ENCODE measurements at places on chromosomes 1 and 21.

GRCh38 chr1:152756872-152757271, 953 bp upstream of the KPRP start:
- no peak for DNase-seq

- no peak for DNase-seq
These were observed 30.1 kb downstream of the RHOU start for GRCh38 chr1:228765168-228765946.

DNA sequence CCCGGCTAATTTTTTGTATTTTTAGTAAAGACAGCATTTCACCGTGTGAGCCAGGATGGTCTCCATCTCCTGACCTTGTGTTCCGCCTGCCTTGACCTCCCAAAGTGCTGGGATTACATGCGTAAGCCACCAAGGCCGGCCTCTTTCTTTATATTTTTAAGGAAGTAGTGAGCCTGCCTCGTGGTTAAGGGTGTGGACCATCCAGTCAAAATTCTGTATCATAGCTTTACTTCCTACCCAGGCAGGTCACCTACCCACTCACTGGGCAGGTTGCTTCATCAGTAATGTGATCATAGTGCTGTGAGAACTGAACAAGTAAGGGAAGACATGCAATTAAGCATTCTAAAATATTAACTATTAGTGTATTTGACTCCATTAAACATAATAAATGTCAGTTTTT, 8.1 kb upstream of the ACOT7 start:
- DNase-seq = no peak

GRCh38 chr1:2556277-2556677, at the start of gene TNFRSF14:
TSS of gene TNFRSF14 (plus strand) at chr1:2556371. CDS start at chr1:2556665, 294 bp downstream.
- peak; percentile 71 for DNase-seq

GRCh38 chr1:202952818-202953217, 5.3 kb downstream of the ADIPOR1 start:
- no peak for DNase-seq

GRCh38 chr1:51518586-51519047, 449 bp downstream of the EPS15 start:
- DNase-seq = no peak

DNA sequence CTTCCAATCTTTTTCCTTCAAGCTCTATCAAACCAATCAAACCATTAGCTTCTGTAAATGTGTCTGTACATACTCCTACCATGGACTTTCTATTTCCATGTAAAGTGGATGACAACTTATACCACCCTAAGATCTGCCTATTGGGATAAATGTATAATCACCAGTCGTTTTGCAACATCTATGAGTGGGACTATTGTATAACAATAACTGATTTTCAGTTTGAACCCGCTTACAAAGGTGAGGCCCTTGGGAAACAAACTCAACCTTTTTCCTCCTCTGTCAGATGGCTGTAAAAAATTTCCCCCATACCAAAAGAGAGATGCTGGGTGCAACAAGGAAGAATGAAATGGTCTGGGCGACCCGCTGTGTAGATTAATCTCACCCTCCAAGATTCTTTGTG, 399.1 kb upstream of the ADAMTS5 start:
- DNase-seq = no peak

DNA sequence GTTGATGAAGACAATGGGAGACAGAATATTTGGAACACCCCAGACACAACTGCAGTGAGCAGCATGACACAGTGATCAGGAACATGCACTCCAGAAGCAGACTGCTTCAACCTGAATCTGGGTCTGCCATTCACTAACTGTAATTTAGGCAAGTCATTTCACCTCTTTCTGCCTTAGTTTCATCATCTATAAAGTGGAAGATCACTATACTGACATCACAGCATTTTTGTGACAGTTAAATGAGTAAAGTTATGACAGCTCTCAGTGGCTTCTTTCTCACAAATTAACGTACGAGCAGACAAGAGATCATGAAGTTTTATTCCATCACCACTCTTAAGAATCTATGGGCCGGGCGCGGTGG, 14.3 kb downstream of the LRRC41 start:
- DNase-seq = no peak

DNA sequence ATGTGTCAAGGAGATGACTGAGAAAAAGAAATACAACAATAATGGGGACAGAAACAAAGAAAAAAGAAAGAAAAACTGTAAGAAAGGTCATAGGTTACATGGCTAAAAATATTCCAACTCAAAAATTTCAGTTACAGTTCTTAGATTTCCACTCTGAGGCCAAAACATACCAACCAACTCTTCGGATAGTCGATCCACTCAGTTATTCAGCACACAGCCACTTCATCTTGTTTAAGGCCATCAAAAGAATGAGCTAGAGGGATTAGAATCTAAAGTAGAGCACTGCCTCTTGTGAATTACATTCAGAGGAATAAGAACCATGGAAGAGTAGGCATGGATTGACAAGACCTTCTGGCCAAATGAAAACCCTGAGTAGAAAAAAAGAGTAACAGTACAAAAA, 277.0 kb downstream of the MRPL39 start:
- no peak for DNase-seq

DNA sequence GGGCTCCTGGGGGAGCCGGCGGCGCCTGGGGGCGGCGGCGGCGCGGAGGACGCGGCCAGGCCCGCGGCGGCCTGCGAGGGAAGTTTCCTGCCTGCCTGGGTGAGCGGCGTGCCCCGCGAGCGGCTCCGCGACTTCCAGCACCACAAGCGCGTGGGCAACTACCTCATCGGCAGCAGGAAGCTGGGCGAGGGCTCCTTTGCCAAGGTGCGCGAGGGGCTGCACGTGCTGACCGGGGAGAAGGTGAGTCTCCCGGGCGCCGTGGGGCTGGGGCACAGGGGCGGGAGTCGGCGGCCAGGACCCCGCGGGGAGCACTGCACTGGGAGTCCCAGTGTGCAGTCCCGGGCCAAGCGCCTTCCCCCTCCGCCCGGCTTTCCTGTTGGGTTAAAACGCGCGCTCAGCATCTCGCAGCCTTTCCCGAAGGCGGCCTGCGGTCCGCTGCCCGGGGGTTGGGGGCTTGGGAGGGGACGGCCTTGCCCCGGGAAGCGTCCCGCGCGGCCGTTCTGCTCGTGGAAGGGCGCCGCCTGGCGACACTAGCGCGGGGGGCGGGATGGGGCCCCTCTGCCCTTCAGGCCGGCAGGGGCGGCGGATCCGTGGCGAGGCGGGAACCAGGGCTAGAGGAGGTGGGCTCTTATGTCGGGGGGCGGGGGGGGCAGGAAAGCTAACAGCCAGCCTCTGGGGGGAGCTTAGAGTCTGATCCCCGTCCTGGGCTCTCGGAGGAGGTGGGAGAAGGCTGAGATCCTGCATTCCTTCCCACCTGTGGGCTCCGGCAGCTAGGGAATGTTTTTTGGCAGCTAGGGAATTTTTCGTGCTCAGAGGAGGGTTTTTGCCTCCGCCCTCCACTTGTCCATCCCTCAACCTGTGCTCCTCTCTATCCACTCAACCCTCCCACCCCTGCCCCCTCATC, 1.1 kb downstream of the HUNK start:
- DNase-seq = peak; percentile 61

GRCh38 chr21:15788847-15789523, 59.2 kb downstream of the USP25 start:
- DNase-seq = no peak

GRCh38 chr1:235859789-235860188, 6.9 kb downstream of the LYST start:
- DNase-seq = no peak

GRCh38 chr1:165674599-165674998, 23.8 kb downstream of the ALDH9A1 start:
- no peak for DNase-seq

DNA sequence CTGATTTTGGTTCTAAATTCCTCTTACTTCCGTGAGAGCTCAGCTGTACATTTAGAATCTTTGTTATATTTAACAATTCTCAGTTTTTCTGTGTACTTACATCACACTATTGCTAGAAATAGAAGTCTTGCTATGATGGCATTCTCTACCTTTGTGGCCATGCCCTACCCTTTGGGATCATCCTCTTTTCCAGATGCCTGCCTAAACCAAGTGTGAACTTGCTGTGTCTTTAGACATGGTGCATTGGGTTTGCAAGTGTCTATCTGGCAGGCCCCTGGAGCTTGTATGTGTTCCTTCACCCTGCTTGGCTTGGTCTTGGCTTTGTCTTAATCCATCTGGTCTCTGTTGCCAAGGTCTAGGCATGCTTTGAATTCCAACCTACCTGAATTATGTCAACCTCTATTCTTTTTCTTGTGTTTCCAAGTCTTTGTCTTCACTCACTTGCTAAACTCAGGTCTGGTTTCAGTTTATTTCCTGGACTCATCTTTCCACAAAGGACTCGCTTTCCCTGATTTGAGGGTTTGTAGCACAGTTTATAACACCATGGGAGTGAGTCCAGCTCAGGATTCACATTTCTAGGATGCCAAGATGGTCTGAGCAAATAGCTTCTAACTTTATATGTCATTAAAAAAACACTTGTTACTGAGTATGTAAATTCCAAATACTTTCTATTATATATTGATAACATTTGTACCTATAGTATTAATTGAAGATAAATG, 20.6 kb upstream of the APOBEC4 start:
- DNase-seq = no peak

- DNase-seq = no peak
These were observed 73.0 kb downstream of the DAP3 start for GRCh38 chr1:155761736-155762405.

DNA sequence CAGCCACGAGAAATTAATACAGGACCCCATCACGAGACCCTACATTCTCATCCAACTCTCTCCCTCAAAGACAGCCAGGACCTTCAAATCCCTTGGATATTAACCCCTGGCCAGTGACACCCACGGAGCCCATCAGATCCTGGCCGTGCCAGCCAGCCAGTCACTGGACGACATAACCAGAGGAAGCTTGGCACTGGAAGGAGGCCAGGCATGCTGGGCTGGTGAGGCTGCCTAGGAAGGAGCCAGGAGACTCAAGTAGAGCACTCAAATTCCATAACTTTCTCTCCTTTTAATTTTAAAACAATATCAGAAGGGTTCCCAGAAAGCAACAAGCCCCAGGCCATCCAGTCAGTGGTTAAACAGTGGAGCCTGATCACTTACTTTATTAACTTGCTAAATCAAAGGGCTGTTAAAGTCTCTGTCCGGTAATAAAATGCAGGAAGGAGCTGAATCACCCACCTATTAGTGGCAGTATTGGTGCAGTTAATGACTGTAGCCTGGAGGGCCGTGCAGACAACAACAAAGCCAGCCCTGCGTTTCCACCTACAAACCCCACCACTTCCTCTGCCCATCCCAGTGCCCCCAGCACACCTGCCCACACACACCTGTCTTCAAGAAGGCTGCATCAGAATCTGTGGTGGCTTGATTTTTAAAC, 78.0 kb downstream of the HIVEP3 start:
- no peak for DNase-seq

DNA sequence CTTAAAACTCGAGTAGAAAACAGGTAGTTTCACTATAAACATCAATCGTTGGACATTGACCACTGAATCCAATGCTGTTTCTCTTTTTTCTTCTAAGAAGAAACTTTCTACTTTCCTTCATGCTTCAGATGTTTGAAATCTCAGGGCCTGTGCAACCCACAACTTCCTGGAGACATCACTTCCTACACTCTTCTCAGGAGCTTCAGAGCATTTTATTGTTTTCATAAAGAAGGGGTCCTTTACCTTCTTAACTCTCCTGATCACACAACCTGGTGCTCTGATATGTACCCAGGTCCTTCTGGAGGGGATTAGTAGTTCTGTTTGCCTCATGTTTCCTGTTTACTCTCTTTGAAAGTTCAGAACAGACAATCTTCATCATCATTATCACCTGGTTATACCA, 113.0 kb upstream of the VAV3 start:
- no peak for DNase-seq

GRCh38 chr21:46461909-46462308, 3.2 kb downstream of the DIP2A start:
- no peak for DNase-seq

DNA sequence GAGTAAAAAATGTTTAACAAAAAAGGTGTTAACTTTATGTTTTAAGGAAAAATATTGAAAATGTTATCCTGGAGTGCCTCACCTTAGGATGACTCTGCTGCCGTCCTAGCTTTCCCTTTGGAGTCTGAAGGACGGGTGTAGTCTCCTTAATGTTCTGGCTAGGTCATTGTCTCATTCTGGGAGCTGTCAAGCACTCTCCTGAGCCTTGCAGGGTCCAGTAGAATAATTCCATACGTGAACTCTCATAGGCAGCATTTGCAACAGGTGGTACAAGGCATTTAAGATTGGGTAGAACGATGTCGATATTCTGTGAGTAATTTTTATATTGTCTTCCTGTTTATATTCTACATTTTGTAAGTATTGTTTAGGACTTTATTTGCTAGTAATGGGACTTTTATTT, 283.6 kb upstream of the C1orf105 start:
- DNase-seq = no peak

DNA sequence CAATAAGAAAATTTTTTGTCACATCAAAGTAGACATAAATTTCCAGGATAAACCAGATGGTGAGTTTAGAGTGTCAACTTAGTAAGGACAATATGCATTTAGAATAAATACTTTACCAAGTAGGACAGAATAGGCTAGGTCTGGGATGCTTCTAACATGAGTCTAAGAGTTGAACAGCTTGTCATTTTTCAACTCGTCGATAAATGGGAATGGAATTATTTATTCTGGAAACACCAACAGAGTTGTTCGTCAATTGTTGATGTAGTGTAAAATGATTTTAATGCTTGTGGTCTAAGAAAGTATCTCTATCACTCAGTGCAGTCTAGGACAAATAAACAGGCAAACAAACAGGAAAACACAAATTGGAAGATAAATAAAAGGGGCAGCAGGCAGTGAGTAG, 358.4 kb upstream of the ST6GALNAC5 start:
- no peak for DNase-seq

- no peak for DNase-seq
These were observed 18.0 kb downstream of the NTPCR start for GRCh38 chr1:232968391-232968790.

DNA sequence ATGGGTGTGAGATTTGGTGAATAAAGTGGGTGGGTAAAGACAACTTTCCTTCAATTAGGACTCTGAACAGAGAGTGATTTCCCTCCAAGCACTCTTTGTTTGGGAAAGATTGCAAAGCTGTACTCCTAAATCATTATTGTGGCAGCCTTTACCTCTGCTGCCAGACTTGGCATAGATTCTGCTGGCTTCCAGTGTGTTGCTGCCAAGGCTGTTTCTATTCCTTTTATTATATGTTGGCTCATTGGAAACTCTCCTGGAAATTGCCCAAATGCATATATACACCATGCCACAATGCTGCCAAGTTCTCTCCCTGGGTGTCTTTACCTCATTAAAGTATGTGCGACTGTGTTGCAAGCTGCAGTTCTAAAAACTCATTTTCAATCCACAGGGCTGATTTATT, 668.0 kb downstream of the MRPL39 start:
- no peak for DNase-seq
